Pancreas (tissue), 10 donors: ENCODE measurements at places on chromosomes 11 and 22. TPM values are rescaled to one million over a fixed set of nuclear protein-coding genes. Genes with fewer than 3 reads are reported as not detected.

- H3K36me3 ChIP-seq = no peaks in the 10 kb centered on the region
- H3K27ac ChIP-seq = no peak overlapping the region
- no peaks in the 10 kb centered on the region for H3K4me1 ChIP-seq
These were observed 62.2 kb upstream of the TENM4 start for GRCh38 chr11:79503028-79503427.

- no peak overlapping the region for H3K4me3 ChIP-seq
- no peaks in the 10 kb centered on the region for H3K36me3 ChIP-seq
- no peaks in the 10 kb centered on the region for H3K4me1 ChIP-seq
These were observed 75.0 kb downstream of the CACNA1I start for GRCh38 chr22:39645532-39645931.

Gene P2RY6
- 0.25 TPM for total RNA-seq

Gene SLC6A5
- total RNA-seq = not detected

DNA sequence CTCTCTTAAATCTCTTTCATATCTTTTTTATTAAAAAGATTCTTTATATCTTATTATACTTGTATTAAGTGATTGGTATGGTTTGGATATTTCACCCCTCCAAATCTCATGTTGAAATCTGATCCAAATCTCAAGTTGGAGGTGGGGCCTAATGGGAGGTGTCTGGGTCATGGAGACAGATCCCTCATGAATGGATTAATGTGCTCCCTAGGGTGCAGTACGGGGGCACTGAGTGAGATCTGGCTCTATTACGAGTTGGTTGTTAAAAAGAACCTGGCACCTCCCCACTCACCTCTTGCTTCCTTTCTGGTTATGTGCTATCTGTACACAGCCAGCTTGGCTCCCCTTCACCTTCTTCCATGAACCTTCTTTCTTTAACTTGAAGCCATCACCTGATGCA is 149.6 kb downstream of the CWF19L2 start:
- H3K4me3 ChIP-seq = no peak overlapping the region
- H3K27me3 ChIP-seq = no peaks in the 10 kb centered on the region
- H3K27ac ChIP-seq = no peak overlapping the region

Gene HSCB
- 9.3 TPM for total RNA-seq

- H3K4me1 ChIP-seq = peaks cover 27% of the 10 kb centered on the region
- no peaks in the 10 kb centered on the region for H3K27me3 ChIP-seq
- DNase-seq = no peak
- H3K36me3 ChIP-seq = peaks cover 10% of the 10 kb centered on the region
- no peak overlapping the region for H3K4me3 ChIP-seq
These were observed 5.4 kb downstream of the TMEM123 start for GRCh38 chr11:102447193-102447592.

GRCh38 chr11:91700854-91701253 is 523.8 kb upstream of the FAT3 start:
- H3K27ac ChIP-seq = no peak overlapping the region
- no peaks in the 10 kb centered on the region for H3K27me3 ChIP-seq
- H3K4me1 ChIP-seq = no peaks in the 10 kb centered on the region
- H3K4me3 ChIP-seq = no peak overlapping the region
